Epithelial cell of esophagus (primary cell): ENCODE measurements at places on chromosomes 16 and 17.

- no peak for DNase-seq
Observed at GRCh38 chr16:16008666-16009065, 59.2 kb downstream of the ABCC1 start.

- DNase-seq: no peak
Observed at GRCh38 chr17:70072546-70073309, 2.3 kb upstream of the KCNJ16 start.

- no peak for DNase-seq
Observed at GRCh38 chr16:29825145-29826044, 5.1 kb downstream of the MVP start.

GRCh38 chr16:81896902-81897301 is 114.4 kb downstream of the SDR42E1 start:
- DNase-seq: no peak

GRCh38 chr17:67546578-67547527 is 169.8 kb downstream of the PITPNC1 start:
- DNase-seq: no peak

- DNase-seq: no peak
Observed at GRCh38 chr17:65290056-65290455, 152.9 kb downstream of the RGS9 start.

DNA sequence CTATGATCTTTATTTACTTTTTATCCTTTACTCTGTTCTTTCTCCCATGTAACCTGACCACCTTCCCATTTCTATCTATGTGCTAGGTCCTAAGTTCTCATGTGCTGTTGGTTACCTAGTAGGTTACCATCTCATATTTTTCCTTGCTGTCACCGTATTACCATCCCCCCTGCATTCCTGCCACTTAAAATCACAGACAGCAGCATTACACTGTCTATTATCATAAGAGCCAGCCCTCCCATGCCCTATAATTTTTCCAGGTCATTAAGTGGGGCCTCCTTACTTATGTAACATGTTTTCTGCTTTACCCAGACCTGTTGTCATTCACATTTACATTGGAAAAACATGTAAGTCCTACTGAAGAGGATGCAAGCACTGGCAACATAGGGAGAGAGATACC is 202.9 kb downstream of the HS3ST3A1 start:
- DNase-seq: no peak

DNA sequence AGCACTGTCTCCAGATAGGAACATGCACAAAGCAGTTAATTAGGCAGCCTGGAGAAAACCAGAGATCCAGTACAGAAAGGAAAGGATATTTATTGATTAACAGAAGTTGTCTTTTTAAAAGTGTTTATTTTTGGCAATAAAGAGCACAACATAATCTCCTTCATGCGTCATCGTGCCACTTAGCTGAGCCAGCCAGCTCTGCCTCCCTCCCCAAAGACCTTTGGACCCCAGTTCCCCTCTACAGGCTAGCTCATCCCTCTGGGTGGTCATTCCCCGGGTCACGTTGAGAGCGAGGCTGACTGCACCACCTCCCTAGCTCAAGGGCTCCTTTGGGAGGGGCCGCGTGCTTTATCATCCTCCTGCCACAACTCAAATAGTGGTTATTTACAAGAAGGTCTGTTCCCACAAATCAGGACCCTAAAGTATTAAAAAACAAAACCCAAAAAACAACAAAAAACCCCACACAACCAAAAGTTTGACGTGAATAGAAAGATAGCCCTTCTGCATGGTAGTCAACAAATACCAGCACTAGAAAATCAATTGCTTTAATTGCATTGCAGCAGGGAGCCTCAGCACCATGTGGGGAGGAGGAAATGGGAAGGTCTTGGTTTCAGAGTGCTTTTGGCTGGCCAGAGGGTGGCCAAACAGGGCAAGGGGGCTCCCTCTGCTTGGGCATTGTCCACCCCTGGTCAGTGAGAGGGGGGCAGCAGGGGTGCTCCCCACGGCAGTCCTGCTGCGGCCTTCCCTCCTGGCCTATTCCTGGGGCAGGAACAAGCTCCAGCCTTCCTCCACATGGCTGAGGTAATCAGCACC is 9.6 kb downstream of the POLR2C start:
- no peak for DNase-seq

DNA sequence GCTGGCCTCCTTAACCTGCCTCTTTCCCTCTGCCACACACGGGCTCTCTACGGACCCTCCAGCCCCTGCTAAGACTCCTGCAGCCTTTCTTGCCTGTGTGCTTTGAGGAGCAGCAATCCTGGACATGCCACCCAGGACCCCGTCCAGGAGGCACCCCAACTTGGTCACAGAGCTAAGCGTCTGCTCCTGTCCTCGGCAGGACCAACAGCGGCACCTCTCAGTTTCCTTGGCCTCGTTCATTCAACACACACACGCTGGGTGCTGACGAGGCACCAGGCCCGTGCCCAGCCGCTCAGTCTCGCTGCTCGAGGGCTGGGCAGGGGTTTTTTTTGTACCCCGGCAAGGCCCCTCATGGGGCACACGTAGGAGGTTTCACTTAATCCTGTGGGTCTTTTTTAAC is 15.2 kb downstream of the RPH3AL start:
- no peak for DNase-seq

DNA sequence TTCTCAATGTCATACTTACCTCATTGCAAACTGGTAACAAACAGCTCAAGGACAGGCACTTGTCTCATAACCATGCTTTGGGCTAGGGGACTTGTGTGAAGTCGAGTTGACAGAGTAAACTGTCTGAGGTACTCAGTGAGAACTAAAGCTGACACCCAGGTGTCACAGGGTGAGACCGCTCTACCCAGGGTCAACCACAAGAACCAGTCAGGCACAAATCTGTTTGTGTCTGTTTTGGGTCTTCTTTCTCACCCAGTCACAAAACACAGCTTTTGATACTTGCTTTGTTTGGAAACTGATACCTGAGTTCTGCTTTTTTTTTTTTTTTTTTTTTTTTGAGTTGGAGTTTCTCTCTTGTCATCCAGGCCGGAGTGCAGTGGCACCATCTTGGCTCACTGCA is 161.1 kb downstream of the STX8 start:
- no peak for DNase-seq

- no peak for DNase-seq
Observed at GRCh38 chr16:88062341-88063210, 111.3 kb downstream of the BANP start.

- DNase-seq: peak; percentile 57
Observed at GRCh38 chr17:10844621-10845387, 6.9 kb upstream of the PIRT start.

- DNase-seq: peak; percentile 52
Observed at GRCh38 chr16:83206426-83206825, 579.7 kb downstream of the CDH13 start.

- DNase-seq: peak; percentile 82
Observed at GRCh38 chr17:20955427-20956323, 87.1 kb downstream of the USP22 start.

GRCh38 chr17:67992548-67993152 is 3.6 kb downstream of the C17orf58 start:
- DNase-seq: no peak

DNA sequence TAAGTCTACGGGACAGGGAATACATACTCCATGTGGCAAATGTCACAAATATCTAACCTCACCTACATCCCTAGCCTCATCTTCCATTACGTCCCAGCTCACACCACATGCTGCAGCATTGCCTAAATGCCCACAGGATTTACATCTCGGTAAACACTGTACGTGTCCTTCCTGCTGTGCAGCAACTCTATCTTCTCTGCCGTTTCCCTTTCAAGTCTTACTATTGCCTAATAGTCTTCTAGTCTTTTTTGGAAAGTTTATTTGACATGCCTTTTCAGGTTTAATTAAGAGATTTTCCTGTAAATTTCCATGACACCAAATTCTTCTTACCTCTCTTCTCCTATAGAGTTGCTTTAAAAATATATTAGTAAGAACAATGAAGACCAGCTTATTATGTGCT is 120.5 kb downstream of the HS3ST4 start:
- no peak for DNase-seq

- DNase-seq: peak; percentile 83
Observed at GRCh38 chr16:80174416-80174815, 366.4 kb upstream of the DYNLRB2 start.

- DNase-seq: peak; percentile 80
Observed at GRCh38 chr17:62188713-62189112, 123.6 kb upstream of the MED13 start.

- DNase-seq: no peak
Observed at GRCh38 chr16:70793851-70794502, 7.0 kb downstream of the VAC14 start.

DNA sequence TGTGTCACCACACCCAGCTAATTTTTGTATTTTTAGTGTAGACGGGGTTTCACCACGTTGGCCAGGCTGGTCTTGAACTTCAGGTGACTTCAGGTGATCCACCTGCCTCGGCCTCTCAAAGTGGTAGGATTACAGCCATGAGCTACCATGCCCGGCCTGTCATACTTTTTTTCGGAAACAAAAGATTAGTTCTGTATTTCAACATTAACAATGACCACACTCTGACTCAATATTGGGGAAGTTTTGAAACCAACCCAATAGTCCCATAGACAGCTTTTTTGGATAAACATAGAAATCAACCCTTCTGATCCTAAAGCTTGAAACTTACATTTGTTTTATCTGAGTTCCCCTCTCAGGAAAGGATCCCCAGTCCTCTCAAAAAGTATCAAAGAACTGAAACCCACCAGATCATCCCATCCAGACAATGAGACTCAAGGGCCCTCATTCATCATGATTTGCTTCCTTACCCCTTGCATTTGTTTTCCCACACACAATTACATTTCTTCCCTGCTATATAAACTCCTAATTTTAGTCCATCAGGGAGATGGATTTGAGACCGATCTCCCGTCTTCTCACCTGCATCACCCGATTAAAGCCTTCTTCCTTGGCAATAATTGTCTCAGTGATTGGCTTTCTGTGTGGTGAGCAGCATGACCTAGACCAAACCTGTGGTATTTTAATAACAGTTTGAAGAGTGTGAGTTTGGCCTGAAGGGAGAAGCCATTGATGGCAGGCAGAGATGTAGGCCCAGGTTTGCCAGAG is 7.2 kb upstream of the AGRP start:
- peak; percentile 66 for DNase-seq

- DNase-seq: peak; percentile 31
Observed at GRCh38 chr17:60910415-60910814, 232.8 kb downstream of the BCAS3 start.

DNA sequence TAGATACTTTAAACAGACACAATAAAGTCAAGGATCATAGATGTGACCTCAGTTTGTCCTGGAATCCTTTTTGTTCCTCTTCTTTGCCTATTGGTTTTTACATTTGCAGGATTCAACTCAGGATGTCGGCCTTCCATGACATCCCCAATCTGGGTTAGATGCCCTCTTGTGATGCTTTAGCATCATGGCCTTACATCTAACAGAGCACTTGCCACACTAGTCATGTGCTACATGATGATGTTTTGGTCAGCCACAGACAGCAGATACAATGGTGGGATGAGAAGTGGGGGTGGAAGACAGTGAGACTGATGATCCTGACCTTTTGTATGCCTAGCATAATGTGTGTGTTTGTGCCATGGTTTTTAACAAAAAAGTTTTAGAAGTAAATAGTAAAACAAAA is 1.8 kb upstream of the SYNRG start:
- DNase-seq: no peak

GRCh38 chr17:49776551-49777300 is 11.8 kb upstream of the KAT7 start:
- DNase-seq: no peak

DNA sequence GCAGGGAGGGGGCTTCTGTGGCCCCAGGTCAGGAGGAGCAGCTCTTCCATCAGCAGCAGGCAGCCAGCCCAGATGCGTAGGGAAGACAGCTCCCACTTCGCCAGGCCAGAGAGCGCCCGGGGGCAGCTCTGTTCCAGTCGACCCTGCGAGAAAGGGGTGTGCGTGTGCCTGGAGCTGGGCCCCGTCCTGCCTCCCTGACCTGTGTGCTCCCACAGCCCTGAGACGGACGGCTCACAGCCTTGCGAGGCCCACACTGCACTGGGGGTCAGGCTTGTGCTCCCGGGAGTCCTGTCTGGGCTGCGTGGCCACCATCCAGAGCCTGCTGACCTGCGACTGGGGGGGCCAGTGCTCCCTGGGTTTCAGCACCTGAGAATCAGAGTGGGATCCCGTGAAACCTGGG is 469 bp upstream of the MSLN start:
- DNase-seq: no peak

GRCh38 chr17:6786618-6787017 is 10.6 kb downstream of the FBXO39 start:
- peak; percentile 84 for DNase-seq

- DNase-seq: no peak
Observed at GRCh38 chr16:35221482-35222185, 1762.2 kb downstream of the TP53TG3F start.

- DNase-seq: no peak
Observed at GRCh38 chr17:43482103-43483012, 1.4 kb upstream of the DHX8 start.

- no peak for DNase-seq
Observed at GRCh38 chr17:79948945-79949655, 86.6 kb downstream of the TBC1D16 start.

GRCh38 chr16:51540259-51540658 is 389.2 kb upstream of the SALL1 start:
- peak; percentile 74 for DNase-seq

GRCh38 chr17:38898812-38899348 is 26.5 kb upstream of the LASP1NB start:
- DNase-seq: no peak

GRCh38 chr16:6616746-6617145 is 715.9 kb upstream of the RBFOX1 start:
- DNase-seq: no peak

GRCh38 chr17:15513058-15513791 is 45.8 kb upstream of the CDRT4 start:
- DNase-seq: no peak

- DNase-seq: peak; percentile 51
Observed at GRCh38 chr17:28478712-28479615, 5.5 kb downstream of the SLC13A2 start.

DNA sequence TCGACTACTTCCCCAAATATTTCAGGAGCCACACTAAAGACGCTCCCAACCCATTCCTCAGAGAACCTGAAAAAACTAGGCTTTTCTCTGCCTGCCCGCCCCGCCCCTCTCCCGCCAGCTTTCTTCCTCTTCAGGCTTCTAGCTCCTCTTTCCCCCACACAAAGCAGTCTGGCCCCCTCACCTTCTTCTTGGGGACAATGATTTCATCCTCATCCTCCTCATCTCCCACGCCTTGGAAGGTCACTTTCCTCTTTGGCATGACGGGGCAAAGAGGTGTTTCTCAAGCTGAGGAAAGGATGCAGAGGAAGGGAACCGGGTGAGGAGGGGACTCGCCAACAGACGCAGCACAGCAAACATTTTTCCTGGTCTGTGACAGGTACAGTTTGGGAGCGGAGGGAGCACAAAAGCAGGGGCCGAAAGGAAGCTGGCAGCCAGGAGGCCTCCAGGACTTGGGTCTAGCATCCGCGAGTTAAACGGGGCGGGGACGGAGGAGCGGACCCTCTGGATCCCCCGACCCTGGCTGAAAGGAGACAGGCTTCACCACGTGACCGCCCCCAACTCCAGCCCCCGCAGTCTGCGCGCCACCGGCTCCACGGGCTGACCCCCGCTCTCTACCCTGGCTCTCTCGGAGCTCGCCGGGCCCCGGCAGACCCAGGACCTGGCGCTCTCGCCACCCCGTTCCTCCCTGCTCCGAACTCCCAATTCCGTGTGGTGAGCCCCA is 525 bp downstream of the CD2BP2 start:
- DNase-seq: no peak

GRCh38 chr16:80294172-80294571 is 246.6 kb upstream of the DYNLRB2 start:
- no peak for DNase-seq
